NCI-H748 treated with DMSO at 0.1 percent for 48 hours (cell line): ENCODE measurements at places on chromosomes 12 and 14.
A peak's percentile ranks its signal among the peaks of the same experiment; 100 is the strongest.

GRCh38 chr12:113180333-113180732 lies 4.9 kb downstream of the DDX54 start:
- no peak for DNase-seq

DNA sequence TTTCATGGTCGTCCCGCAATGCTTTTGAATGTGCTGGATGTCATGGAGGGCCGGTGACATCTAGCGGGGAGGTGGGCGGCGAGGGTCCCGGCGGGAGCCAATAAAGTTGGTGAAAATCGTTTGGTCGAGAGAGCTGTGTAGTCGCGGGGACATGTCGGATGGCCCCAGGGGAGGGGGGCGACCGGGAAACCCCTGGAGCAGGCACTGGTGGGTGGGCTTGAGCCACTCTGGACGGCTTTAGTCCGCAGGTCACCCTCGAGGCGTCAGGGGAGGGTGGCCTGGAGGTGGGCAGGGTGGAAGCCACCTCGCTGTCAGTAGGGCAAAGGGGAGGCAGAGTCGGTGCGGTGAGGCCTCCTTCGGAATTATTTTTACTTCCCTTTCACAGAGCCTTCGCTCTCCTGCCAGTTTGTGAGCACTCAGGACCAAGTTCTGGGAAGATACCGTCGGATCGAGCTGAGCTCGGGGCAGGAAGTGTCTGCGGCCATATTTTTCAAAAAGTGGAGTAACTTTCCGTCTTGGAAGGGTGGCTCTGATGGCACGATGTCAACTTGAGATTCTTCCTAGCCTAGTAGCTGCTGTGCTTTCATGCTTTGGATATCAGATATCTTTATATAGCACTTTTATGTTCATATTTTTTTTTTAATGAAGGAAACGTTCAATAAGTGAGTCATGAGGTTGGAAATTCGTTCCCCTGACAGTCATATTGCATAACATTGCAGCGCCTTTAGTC lies 28.2 kb downstream of the WBP11 start:
- DNase-seq: no peak

GRCh38 chr12:40854604-40855003 lies 162.4 kb downstream of the CNTN1 start:
- no peak for DNase-seq

DNA sequence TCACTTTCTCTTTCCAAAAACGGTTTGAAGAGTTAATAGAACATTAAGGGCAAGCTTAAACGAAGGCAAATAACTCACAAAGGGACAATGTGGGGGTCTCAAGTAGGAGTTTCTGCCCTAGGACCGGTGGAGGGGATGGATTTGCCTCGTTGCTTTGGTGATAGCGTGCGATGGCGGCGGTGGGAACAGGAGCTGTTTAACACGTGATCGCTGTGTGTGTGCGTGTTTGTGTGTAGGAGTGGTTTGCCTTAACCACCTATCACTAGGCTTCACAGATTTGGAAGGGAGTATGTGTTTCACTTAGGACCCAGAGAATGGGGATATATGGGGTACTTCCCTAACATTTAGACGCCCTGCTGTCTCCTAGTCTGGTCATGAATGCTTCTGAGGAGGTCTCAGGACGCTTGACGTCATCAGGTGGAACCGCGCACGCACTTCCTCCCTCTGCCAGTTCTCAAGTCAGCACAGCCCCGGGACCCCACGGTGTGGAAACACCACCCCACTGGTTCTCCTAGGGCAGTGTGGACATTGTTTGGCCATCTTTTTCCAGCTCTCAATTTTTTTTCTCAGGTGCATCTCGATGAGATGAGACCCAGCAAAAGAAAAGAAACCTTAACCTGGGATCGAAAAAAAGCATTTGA lies 231.2 kb downstream of the ATP23 start:
- no peak for DNase-seq

GRCh38 chr12:43306066-43306465 lies 245.9 kb downstream of the ADAMTS20 start:
- no peak for DNase-seq

- DNase-seq: no peak
These were observed 68.4 kb downstream of the SYT1 start for GRCh38 chr12:78933014-78933413.

DNA sequence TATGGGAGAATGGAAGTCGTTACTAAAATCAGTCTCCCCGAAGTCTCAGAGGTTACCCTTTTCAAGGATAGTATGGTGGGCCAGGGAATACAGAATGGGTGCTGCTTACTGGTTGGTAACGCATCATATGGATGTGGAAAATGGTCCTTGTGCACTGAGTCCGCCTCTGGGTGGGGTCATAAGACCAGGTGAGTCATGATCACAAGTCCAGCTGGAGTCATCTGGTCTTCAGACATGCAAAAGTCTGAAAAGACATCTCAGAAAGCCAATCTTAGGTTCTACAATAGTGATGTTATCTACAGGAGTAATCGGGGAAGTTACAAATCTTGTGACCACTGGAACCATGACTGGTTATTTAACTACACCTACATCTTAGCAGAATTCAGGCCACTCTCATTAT lies 71.9 kb upstream of the TCL1B start:
- no peak for DNase-seq

- DNase-seq: no peak
These were observed 216.5 kb downstream of the EGLN3 start for GRCh38 chr14:33734387-33734786.

- DNase-seq: no peak
These were observed 85.8 kb downstream of the TNFAIP2 start for GRCh38 chr14:103209054-103209453.

DNA sequence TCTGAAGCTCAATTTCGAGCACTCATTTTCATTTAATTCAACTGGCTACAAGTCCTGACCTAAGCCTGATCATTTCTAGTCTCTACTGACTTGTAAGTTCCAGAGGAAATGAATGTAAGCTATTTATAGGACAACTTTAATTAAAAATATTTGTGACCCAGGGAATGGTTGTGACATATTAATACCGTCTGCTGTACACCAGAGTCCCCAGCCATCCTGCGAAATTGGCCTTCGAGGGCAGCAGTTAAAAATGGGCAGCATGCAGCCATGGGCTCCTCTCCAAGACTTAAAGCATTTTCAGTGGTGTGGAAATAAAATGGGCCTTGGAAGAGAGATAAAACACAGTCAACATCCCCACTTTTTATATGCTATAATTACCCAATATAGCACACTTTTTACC lies 30.7 kb upstream of the OVCH1 start:
- no peak for DNase-seq

- no peak for DNase-seq
These were observed 15.7 kb downstream of the SNRPF start for GRCh38 chr12:95874452-95874851.

GRCh38 chr14:20866963-20867362 lies 24.2 kb upstream of the RNASE3 start:
- DNase-seq: no peak

GRCh38 chr14:73311708-73312030 lies 74.4 kb downstream of the PAPLN start:
- no peak for DNase-seq

DNA sequence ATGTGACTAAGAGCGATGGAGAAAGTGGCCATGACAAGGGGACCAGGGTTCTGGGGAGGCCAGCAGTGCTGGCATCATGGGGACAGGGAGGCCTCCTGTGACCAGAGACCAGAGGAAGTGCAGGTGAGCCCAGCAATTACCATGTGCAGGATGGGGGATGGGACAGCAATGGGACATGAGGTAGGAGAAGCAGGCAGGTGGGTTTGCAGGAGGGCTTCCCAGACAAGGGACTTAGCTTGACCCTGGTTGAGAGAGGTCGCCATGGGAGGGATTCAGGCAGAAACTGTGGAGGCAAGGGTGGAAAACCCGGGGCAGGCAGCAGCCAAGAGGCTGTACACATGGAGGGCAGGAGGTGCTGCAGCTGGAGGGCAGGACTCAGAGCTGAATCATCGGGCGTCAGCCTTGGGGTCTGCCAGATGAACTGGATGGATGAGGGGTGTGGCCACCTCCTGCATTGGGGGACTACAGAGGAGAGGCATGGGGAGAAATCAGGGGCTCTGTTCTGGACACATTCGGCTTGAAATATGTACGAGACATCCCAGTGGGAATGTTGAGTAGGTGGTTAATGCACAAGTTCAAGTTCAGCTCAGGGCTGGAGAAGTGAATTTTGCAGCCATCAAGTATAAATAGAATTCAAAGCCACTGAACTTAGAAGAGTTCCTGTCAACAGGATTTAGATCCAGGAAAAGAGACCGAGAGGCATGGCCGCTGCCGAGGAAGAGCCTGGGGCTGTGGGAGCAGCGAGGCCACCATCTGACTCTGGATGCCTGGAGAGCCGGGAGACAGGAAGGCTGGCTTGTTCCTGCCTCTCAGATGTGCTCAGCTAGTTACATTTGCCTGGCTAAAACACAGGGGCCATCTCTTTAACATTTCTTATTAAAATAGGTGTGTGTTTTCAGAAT lies 36.6 kb downstream of the SFSWAP start:
- DNase-seq: no peak

GRCh38 chr14:64899958-64900357 lies 14.3 kb upstream of the CHURC1 start:
- no peak for DNase-seq

DNA sequence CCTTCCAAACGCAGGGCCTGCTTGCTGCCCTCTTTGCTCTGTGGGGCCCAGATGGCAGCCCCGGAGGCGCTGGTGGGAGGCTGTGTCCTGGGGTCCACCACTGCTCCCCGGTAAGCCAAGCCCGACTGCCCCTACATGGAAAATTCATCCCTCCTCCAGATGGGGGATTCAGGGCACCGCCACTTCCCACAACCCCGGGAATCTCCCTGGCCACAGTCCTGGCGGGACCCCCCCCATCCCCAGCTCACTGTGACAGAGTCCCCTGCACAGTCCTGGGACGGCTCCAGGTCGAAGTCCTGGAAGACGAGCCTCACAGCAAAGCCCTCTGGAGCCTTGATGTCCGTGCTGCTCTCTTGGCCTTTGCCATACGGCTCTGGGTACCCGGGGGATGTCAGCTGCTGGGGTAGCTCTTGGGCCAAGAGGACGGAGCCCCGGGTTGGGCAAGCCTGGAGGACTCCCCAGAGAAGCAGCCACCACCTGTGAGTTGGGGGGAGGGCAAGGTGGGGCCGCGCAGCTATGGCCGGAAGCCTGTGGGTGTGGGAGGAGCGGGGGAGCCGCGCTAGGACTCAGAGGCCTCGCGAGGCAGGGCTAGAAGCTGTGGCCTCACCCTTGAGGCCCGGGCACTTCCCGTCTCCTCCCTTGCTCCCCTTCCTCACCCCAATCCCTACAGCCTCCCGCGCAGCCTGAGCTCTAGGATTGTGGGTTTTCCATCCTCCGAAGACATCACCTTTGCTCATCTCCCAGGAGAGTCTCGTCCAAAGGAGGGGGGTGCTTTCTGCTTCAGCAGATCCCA lies 815 bp downstream of the C1RL start:
- DNase-seq: peak; percentile 20

- no peak for DNase-seq
These were observed 11.1 kb downstream of the AQP6 start for GRCh38 chr12:49983892-49984291.

DNA sequence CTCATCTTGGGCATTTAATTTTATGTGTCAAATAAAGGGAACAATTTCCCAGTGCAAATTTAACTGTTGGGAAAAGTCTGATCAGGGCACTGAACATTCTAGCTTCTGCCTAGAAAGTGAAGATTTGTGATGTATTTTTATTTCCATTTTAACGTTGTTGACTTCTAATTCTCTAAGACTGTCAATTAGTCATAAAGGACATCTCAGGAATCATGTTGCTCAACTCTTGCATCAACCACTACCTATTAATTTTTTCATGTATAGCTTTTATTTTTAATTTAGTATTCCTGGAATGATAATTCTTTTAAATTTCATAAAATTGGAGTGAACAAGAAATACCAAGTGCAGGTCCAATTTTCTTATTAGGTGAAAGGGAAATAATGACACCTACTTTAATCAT lies 87.9 kb upstream of the METAP2 start:
- DNase-seq: no peak

- no peak for DNase-seq
These were observed 102.0 kb downstream of the HMGA2 start for GRCh38 chr12:65926119-65926908.

GRCh38 chr14:103164779-103165178 lies 41.5 kb downstream of the TNFAIP2 start:
- DNase-seq: no peak

DNA sequence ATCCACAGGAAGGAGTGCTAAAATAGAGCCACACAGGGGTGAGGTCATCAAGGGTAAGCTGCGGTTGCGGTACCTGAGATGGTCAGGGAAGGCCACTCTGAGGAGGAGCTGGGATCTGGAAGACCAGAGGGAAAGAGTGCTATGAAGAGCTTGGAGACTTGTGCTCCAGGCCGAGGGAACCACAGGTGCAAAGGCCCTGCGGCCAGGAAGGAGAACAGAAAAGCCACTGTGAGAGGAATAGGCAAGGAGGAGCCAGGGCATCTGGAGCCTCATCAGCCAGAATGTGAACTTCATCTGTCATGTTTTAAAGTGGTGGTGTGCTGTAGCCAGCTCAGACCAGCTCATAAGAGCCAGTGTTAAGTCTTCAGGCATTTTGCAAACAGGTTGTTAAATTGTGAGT lies 5.5 kb upstream of the CCDC197 start:
- DNase-seq: no peak

DNA sequence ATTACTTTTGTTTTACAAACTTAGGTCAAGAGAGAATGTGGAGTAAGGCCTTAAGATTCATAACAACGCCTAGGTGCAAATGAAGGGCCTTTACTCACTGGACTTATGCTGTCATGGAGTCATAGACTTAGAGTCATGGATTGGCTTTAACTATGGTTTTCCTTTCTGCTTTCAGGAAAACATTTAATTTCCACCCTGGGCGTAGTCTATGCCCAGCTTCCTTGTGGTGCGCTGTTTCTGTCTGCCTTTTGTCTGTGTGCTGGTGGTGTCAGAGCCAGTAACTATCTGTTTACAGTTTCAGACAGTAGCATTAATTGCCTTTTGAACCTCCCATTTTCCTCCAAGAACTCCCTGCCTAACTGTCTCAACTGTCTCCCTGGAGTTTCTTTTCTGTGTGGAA lies 31.8 kb upstream of the COX6A1 start:
- DNase-seq: no peak

GRCh38 chr12:6215120-6215807 lies 15.1 kb downstream of the CD9 start:
- no peak for DNase-seq

DNA sequence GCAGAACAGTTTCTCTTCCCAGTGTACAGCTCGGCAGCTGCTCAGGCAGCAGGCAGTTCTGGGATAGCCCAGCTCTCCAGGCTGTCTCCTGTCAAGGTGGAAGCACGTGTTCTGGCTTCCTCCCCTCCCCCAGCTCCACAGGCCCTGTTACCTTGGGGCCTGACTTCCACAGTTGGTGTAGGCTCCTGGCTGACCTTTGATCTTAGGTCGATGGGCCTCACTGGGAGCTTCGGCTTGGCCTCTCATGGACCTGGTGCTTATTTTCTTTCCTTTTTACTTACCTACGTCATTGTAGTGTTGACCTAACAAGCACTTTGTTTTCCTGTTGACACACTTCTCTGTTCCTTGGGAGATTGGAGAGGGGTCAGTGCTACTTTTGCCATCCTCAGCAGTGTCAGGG lies 17.0 kb downstream of the DLST start:
- no peak for DNase-seq

- DNase-seq: no peak
These were observed 50.7 kb downstream of the SENP1 start for GRCh38 chr12:48054955-48055821.
